HFF-Myc (cell line): ENCODE measurements at places on chromosomes 1 and 21.

- DNase-seq: no peak
Observed at GRCh38 chr1:43220905-43221778, 48.6 kb upstream of the TMEM125 start.

DNA sequence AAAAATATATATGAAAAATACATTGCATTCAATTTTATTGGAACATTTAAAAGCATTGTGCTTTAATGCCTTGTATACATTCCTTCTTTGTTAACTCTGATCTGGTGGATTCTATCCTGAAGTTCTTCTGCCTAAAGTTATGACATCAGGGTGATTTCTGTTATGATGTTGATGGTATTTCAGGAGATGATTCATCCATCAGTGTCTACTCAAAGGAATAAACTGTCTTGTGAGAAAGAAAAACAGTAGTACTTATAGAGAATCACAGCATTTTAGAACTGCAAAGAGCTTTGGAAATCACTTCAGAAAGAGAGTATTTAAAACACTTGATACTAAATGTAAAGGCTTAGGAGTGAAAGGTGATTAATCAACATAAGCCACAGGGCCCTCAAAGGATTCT, 155.7 kb downstream of the PTPRC start:
- no peak for DNase-seq

DNA sequence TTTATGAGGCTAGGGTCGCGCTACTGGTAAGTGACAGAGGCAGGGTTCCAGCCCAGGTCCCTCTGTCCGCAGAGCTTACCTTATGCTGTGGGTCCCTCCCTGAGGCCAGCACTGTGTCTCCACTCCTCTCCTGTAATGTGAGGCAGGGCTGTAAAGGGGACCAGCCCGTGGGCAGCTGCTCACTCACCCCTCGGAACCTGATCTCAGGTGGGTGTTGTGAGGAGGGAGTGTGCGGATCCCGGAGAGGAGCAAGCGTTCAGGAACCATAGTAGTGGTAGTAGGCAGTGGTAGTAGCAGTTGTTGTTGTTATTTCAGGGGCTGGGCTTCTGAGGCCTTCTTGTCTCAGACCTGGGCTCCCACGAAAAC, 1.7 kb downstream of the ZC3H12A start:
- no peak for DNase-seq

DNA sequence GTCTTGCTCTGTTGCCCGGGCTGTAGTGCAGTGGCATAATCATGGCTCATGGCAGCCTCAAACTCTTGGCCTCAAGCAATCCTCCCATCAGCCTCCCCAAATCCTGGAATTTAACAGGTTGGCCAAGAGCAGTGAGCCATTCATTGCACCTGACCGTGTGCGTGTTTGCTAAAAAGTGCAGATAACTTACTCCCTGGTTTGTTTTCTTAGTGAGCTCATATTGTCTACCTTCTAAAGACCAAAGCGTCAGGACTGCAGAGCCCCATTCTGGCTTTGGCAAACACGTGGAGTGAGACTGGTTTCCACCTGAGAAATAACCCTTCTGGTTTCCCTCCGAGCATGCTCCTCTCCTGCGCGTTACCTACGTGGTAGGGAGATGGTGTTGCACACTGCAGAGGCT, 32.2 kb upstream of the CA6 start:
- DNase-seq: no peak

GRCh38 chr1:91736715-91737615, 149.0 kb downstream of the TGFBR3 start:
- peak; percentile 89 for DNase-seq

GRCh38 chr1:238562341-238562740, 671.6 kb upstream of the ZP4 start:
- DNase-seq: no peak
